ENCODE measurements at places on chromosomes 3 and 15.

- DNase-seq: no peak
Observed at GRCh38 chr15:101614001-101614585, 38.1 kb downstream of the TM2D3 start.

- no peak for DNase-seq
Observed at GRCh38 chr15:77620297-77620696, 12.4 kb downstream of the LINGO1 start.

DNA sequence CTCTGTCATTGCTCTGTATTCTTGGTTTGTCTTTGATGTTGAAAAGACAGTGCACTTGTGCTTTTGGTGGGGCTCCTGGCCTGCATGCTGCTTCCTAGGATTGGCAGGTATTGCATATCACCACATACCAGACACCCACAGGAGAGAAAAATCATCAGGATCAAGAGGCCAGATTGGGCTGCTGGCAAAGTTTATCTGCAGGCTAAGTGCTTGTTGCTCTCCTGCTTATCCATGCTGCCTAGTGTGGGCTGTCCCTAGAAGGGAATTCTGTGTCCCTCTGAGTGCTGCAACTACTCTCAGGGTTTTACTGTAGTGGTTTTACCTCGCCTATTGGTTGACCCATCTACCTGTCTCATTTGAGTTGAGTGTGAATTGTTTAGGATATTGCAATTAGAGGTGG is 833 bp upstream of the SLC22A13 start:
- DNase-seq: no peak

DNA sequence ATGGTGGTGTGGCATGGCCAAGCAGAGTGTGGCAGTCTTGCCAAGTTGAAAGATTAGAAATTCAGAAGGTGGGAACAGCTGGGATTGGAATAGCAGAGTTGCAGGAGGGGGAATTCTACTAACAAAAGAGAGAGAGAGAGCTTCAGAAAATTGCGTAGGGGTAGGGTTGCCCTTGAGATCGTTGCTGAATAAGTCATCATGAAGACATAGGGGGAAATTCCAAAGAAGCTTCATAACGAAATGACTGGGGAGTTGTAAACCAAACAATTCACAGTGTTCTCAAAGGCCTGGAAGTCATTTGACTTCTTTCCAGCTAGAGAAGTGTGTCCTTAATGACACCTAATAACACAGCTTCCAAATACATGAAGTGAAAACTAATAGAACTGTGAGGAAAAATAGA is 26.3 kb upstream of the TIPARP start:
- DNase-seq: no peak

DNA sequence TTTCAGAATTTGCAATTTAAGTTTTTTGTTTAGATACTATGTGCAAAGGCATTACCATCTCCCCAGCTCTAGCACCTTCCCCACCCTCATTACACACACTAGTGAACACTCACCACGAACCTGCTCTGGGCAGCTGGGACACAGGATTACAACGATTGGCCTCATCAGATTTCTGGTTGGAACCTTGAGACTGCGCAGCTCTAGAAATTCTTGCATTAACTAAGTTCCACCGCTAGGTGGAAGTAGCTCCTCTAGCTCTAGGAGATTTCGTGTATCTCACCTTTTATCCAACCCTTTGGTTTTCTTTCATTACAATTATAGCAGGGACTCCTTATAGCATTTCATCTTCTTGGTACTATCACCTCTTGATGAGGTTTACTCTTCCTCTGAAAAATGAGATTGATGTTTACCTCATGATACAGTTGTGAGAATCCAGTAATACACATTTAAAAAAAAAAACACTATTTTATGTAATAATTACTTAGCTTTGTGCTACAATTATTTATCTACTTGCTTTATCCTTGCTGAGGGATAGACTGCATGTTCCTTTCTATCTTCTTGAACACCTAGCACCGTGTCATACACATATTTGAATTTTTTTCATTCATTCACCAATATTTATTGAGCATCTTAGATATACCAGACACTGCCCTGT is 28.7 kb upstream of the PLOD2 start:
- no peak for DNase-seq

- DNase-seq: no peak
Observed at GRCh38 chr3:66554178-66554577, 53.4 kb upstream of the LRIG1 start.

DNA sequence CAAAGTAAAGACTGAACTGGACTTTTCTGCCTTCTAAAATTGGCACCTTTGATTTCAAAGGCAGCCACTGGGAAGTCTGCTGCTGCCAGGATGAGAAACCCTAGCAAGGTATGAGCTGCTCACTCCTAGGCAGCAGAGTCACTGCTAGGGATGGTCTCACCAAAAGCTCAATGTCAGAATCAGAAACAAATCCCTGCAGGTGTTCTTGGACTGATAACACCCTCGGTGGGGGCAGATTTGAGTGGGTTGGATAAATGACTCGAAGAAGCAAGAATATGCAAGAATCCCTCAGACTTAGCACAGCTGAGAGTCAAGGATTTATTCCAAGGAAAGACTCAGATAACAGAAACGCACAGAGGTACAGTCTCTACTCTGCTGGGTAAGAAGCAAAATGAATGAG is 90.4 kb downstream of the PRICKLE2 start:
- no peak for DNase-seq

- no peak for DNase-seq
Observed at GRCh38 chr3:155217591-155217990, 75.9 kb downstream of the STRIT1 start.

DNA sequence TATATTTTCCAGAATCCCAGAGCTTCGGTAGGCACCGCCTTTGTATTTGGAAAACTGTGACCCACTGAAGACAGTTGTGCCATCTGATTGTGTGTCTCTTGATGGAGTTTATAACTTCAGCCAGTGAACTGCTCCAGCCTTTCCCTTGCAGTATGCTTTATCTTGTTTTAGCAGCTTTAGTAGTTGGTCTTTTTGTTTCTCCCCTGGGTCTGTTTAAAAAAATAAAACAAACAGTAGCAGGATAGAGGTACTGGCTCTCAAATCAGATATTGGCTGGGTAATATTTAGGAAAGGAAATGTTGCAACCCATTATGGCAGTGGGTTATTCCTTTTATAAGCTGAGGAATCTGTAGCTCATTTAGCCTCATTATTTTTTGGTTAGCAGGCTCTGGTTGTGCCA is 151.5 kb upstream of the BFSP2 start:
- no peak for DNase-seq

DNA sequence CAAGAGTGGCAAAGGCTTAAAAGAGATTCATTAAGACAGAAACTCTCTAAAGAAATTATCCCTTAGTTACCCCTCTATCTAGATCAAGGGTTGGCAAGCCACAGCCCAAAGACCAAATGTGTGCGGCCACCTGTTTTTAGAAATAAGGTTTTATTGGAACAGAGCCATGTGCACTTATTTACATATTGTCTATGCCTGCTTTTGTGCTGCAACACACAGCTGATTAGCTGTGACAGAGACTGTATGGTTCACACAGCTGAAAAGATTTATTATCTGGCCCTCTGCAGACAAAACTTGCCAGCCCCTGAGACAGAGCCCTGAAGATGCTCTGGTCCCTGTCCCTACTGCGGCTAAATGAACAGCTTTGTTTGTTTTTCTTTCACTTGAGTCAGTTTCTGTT is 88.1 kb downstream of the ADAMTS9 start:
- no peak for DNase-seq

DNA sequence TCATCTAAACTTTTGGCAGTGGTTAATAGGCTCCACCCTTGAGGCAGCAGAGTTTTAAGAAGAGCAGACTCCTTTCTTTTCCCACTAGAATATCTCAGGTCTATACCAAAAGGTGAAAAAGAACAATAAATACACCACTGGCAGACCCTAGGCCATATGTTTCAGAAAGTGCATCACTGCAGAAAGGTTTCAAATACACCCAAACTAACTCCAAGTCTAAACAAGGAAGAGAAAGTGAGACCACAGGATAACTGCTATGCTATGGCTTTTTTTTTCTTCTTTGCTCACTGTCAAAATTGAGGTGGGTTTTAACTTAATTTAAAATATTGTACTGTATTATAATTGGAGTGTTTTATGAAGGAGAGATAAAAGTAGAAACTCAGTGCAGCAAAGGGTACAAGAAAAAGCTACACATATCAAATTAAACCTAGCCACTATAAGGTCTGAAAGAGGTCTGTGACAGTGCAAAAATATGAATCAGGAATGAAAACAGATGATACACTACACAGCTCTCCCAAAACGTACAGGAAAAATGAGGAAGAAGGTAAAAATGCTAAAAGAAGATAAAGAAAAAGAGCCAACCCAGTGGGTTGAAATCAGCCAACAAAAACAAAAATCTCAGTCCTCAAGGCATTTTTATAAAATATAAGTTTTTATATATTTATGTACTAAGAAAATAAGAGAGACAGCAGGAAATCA is 8.4 kb downstream of the SNX4 start:
- DNase-seq: no peak

GRCh38 chr3:126431103-126431534 is 36.4 kb downstream of the CFAP100 start:
- DNase-seq: no peak

GRCh38 chr3:24137334-24137733 is 192.2 kb downstream of the NR1D2 start:
- no peak for DNase-seq

DNA sequence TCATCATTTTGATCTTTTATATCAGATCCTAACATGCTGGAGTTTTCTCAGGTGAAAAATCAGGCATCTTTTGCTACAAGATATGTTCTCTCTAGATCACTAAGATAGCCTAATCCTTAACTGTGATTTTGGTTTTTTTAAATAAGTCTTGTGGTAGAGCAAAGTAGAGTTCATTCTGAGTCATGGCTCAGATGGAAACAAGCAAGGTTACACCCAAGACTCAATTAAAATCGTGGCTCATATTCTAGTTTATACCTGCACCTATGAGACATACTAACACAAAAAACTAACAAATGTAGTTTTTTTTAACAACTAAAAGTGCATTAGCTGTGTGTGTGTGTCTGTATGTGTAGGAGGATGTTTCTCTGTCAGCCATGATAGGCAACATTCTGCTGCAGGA is 428.2 kb downstream of the NLGN1 start:
- DNase-seq: no peak

DNA sequence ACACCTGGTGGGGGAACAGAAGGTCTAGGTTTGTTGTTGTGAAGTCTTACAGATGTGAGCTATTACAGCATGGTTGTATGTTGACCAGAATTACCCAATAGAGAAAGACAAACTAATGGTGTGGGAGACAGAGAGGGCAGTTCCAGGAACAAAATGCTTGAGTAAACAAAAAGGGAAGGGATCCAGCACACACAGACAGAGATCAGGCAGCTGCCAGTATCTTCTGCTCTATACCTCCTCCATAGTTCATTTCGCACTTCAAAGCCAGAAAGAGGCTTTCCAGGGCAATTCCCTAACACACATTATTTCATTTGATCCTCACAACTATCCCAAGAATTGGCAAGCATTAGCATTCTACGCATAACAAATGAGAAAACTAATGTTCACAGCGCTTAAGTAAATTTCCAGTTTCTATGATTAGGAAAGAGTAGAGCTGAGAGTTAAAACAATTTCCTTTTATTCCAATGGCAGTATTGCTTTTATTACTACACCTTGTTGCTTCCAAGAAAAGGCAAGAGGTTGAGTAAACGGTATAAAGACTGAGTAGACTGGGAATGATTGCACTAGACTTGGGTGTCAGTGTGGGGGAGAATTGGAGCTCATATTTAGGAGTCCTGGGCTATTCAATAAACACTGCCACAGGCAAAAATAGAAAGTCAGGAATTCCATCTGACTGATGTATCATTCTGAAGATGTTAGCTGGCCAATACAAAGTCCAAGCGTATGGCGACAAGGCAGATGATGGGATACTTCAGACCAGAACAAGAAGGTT is 39.7 kb upstream of the ZNF280D start:
- no peak for DNase-seq

- no peak for DNase-seq
Observed at GRCh38 chr3:98199020-98199419, 32.5 kb downstream of the OR5H15 start.

GRCh38 chr3:196667056-196667825 is 27.7 kb downstream of the NRROS start:
- DNase-seq: no peak

- DNase-seq: no peak
Observed at GRCh38 chr15:86558252-86558651, 478.6 kb downstream of the AGBL1 start.

GRCh38 chr15:61731099-61731498 is 329.1 kb downstream of the VPS13C start:
- DNase-seq: no peak

- DNase-seq: no peak
Observed at GRCh38 chr3:90221900-90222299, 1114.5 kb downstream of the EPHA3 start.

DNA sequence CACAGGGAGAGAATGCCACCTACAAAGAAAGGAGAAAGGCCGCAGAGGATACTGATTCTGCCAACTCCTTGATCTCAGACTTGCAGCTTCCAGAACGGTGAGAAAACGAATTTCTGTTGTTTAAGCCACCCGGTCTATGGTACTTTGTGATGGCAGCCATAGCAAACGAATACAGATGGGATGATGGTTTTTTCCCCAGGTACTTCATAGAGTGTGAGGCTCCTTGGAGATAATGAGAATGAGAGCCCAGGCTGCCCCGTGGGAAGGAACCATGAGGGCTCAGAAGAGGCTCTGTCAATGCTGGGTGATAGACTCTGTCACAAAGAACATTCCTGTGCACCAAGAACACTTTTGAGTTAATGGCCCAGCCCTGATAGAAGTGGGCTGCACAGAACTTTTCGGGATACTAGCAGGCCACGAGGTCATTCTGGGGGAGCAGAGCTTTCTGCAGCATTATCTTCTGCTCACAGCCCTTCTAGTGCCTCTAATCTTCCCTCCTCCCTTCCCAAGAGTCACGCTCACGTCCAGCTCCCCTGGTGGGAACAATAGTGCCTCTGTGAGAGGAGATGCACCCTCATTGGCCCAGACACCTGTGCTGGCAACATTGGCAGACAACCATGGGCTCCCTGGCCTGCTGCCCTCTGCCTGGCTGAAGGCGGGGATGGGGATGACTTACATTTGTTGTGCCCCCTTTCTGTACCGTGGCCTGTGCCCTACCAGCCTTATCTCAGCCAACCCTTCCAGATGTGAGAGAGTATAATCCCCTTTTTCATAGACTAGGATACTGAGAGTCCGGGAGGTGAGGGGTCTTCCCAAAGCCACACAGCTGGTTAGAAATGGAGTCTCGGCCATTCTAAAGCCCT is 5.2 kb upstream of the RLBP1 start:
- no peak for DNase-seq

GRCh38 chr15:60235951-60236710 is 161.7 kb downstream of the ANXA2 start:
- DNase-seq: no peak

- no peak for DNase-seq
Observed at GRCh38 chr3:52094571-52095485, 38.5 kb upstream of the DUSP7 start.

DNA sequence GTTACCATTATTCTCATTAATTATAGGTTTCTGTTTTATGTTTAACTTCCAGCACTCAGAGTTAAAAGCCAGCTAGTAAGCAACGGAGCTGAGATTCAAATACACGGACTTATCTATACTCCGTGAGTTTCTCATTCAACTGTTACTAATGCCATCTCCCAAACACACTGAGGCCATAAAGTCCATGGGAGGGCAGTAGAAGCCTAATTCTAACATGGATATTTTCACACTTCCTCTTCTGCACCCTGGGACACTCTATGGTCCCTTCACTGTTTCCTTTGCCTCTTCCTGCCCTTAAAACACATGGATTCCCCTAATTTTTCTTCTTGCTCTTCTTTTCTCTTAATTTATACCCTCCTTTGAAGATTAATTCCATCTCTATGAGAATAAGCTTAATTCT is 245.0 kb downstream of the KLF13 start:
- DNase-seq: no peak

All from stimulated activated CD8-positive, alpha-beta memory T cell treated with anti-CD3 and anti-CD28 coated beads, Interleukin-4, amount 100 ng/mL, for 4 hours (primary cell).